ENCODE measurements at places on chromosomes 2 and 18.

DNA sequence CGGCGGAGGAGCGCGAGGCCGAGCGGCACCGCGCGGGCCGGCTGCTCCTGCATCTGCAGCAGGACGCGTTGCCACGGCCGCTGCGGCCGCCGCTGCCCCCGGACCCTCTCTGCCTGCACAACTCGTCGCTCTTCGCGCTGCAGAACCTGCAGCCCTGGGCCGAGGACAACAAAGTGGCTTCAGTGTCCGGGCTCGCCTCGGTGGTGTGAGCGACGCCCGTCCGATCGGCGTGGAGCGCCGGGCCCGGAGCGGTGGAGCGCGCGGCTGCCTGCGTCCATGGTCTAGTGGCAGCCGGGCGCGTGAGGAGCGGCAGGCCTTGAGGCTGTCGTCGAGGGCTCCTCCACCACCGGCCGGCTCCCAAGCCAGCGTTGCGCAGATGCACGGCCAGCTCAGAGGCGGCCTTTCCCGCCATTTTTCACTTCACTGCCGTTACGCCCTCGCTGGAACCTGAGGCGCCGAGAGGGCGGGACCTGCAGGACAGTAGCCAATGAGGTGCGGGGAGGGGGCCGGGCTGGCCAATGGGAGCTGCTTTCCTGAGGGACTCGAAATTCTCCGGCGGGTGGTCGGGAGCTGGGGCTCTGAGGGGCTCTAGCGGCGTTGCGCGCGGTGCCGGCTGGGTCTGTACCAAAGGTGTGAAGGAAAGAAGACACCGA is 1.9 kb downstream of the TLX2 start:
- DNase-seq = peak; percentile 96

DNA sequence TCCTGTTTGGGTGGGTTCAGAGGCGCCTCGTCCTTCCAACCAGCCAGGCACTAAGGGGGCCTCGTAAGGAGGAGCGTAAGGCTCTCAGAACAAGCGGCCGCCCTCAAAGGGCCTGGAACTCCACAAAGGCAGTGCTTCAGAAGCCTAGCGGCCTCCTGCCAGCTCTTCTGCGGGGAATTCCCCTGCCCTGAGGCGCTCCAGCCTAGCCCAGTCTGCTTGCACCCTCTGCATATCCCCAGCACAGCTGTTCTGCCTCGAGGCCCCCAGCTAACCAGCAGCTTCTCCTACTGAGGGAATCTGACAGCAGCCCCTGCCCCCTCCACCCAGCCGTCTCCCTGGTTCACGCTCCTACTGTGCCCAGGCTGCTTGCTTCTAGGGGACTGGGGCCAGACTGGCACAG is 265.9 kb downstream of the TFCP2L1 start:
- DNase-seq = no peak

- no peak for DNase-seq
These were observed 38.8 kb downstream of the TMEM178A start for GRCh38 chr2:39704540-39704939.

- DNase-seq = no peak
These were observed 187.1 kb downstream of the NRP2 start for GRCh38 chr2:205869439-205869838.

DNA sequence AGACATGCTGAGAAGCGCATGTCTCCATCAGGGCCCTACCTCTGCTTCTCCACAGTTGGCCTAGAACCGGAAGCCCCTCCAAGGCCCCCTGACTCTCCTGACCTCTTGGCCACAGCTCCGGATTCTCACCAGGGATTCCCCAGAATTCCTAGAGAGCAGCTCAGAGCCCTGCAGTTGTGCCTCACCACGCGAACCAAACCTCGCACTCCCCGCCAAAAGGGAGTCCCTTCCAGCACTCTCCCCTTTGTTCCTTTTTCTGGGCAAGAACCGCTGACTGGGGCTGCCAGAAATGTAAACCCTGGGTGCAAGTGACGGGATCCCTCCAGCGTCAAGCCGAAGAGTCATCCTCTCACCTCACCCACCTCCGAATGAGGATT is 36.7 kb downstream of the AFF3 start:
- no peak for DNase-seq

DNA sequence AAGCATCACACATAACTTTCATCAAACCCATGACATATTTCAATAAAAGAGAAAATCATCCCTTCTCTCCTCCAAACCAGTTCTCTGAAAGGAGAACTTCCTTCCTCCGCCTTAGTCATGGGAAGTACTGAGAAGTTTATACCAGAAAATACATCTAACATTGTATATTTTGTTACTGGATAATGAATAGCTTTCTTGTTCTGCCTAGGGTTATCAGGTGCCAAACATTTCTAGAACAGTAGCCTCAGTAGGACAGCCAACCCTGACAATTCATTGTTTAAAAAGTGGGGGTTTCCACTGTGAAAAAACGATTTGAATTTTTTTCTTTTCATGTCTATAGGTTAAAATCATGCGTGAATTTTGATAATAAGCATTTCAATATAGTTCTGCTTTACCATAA is 16.0 kb upstream of the DAW1 start:
- no peak for DNase-seq

GRCh38 chr18:44895176-44895798 is 214.6 kb downstream of the SETBP1 start:
- DNase-seq = no peak

DNA sequence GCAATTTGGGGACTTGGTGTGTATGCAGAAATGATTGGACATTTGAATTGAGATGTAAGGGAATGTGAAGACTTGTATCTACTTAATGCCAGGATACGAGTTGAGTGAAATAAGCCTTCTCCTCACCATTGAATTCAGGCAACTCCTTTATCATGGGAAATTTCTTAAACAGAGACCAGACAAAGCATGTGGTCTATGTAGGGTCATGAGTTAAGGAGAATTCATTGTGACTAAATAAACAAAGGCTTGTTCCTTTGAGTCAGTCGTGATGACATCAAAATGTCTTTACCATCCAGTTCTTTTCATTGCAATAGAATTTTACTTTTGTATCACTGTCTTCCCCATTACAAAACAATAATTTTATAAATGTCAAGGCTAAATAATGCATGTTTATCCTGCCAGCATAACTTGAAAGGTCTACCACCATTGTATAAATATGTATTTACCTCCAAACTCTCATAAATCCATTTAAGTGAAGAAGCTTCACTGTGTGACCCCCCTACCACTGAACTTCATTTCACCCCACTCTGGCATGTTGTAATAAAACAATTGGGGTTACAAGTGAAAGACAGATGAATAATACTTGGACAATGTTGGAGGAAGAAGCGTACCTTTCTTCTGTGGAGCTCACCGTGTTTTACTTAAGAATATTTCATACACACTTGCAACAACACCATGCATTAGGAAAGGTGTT is 149.4 kb downstream of the EPHA4 start:
- no peak for DNase-seq

- no peak for DNase-seq
These were observed 1230.0 kb upstream of the CHAC2 start for GRCh38 chr2:52537588-52537987.

DNA sequence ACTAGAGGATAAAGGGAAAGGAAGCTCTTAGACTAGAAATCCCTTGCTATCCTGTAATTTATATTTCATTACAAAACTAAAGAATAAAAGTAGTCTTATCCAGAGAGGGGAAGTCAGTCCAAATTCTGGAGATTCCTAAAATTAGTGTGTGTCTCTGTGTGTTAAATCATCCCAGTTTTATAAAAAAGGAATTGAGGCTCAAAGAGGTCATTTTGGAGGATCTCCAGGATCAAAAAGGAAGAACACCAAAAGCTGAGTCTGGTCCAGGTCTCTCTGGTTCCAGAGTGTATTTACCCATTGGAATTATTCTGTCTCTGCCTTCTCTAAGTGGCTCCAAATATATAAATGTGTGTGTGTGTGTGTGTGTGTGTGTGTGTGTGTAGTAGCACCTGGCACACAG is 166.7 kb downstream of the NRXN1 start:
- no peak for DNase-seq

GRCh38 chr18:3966642-3967358 is 488.3 kb downstream of the DLGAP1 start:
- no peak for DNase-seq

DNA sequence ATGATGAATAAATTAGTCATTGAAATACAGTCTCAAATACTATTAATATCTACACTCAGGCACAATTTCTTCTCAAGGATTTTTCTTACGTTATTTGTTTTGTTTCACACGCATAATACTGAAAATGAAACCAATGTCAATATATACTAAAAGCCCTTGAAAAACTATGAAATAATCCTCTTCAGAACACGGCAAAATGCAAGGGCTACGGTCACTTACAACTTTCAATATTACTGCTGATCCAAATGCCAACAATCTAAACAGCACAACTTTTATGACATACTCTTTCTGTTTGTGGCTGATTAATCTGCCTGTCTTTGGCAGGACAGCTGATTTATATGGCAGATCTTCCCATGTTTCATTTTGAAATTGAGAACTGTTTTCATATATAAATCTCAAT is 68.3 kb downstream of the LRPPRC start:
- DNase-seq = no peak

DNA sequence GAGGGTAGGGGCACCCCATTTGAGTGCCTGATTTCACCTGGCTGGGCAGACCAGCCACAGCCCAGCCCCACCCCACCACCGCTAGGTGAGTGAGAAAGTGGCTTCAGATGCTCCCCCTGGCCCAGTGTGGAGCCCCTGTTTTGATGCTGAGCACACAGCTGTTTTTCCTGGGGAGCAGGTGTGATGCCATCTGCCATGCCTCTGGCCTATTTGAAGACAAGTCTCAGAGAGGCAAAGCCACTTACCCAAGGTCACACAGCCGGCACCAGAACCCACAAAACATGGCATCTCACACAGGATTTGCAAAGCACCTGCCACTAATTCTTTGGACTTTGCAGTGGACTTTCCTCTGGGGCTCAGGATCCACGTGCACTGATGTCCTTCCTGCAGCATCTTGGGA is 131.3 kb downstream of the INHBB start:
- no peak for DNase-seq

- DNase-seq = no peak
These were observed 78.0 kb downstream of the CYRIA start for GRCh38 chr2:16587601-16588000.

DNA sequence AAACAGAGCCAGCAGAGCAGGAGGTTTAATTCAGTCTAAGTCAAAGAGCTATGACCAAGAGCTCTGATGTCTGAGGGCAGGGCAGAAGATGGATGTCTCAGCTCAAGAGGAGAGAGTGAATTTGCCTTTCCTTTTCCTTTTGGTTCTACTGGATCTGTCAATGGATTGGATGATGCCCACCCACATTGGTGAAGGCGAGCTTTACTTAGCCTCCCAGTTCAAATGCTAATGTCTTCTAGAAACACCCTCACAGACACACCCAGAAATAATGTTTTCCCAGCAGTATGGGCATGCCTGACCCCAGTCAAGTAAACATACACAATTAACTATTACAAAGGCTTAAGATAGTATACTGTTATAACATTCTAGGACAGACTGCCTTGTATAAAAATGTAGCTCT is 236.3 kb upstream of the NRXN1 start:
- DNase-seq = no peak

DNA sequence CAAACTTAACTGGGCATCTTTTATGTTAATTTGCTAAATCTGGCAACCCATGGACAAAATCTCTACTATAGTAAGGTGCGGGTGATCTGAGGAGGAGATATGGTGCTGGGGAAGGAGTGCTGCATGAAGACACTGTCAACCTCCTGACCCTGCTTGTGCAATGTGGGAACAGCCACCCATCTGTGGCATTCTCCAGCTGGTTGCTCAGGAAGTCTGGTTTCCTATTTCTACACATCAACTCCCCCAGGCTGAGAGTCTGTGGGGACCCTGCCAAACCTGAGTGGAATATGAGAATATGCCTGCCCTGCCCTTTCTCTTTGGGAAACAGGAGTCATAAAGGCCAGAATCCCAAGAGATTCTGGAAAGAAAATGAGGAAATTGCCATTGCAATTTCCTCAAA is 60.1 kb upstream of the PAX3 start:
- DNase-seq = no peak

- DNase-seq = no peak
These were observed 19.2 kb upstream of the TMEM177 start for GRCh38 chr2:119659601-119660342.

DNA sequence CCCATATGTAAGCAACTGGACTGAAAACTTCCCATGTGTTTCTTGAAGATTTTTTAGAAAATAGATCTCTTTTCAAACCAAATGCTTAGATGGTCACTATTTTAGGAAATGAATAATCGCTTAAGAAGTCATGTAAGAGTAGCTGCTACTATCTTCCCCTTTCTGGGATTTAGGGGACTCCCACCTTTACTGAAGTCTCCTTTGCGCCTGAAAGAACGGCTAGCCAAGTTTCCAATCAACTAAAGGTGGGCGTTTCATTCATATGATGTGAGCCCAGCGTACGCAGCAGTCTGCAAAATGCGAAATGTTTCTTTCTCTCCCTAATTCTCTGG is 1.1 kb downstream of the DIPK1C start:
- no peak for DNase-seq

DNA sequence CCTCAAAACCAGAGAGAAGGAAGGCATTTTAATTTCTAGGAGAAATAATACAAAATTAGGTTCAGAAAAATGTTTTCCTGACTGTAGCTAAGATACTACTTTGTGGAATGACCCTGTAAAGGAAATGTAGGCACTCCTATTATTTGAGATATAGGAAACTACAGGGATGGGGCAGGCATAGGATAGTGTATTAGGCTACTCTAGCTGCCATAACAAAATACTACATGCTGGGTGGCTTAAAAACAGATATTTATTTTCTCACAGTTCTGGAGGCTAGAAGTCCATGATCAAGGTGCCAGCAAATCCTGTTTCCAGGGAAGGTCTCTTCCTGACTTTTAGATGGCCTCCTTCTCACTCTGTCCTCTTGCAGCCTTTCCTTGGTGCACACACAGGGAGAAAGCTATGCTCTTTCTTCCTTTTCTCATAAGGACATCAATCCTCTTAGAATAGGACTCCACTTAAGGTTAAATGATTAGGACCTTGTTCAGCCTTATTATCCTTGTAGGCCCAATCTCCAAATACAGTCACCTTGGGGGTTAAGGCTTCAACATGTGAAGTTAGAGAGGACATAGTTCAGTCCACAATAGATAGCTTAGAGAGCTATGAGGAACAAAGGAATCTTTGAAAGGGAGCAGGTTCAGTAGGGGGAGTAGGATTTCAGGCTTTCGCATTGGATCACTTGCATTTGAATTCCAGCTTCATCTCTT is 14.0 kb upstream of the CAVIN2 start:
- DNase-seq = no peak

DNA sequence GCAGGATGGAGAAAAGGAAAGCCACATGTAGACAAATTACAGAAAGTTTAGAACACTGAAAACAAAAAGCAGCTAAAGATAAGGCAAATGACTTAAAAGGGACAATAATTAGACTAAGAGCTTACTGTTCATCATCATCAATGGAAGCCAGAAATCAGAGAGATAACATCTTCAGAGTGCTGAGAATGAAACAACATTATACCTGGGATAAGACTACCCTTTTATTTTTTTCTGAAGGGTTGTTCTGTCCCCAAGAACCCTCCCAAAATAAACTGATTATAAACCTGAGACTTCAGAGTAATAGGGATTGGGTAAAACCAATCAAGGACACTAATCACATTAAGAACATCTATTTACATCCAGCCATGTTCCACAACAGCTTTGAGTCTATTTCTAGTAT is 6.9 kb upstream of the NEDD4L start:
- no peak for DNase-seq
